Ovary (tissue), 10 donors: ENCODE measurements at places on chromosomes 13 and 19. TPM values are rescaled to one million over a fixed set of nuclear protein-coding genes. Genes with fewer than 3 reads are reported as not detected.

Gene RNASEH2B
- 43.3 TPM for total RNA-seq

Gene F10
- total RNA-seq, result 14.1 TPM

Gene FXYD3
- 4.4 TPM for total RNA-seq

DNA sequence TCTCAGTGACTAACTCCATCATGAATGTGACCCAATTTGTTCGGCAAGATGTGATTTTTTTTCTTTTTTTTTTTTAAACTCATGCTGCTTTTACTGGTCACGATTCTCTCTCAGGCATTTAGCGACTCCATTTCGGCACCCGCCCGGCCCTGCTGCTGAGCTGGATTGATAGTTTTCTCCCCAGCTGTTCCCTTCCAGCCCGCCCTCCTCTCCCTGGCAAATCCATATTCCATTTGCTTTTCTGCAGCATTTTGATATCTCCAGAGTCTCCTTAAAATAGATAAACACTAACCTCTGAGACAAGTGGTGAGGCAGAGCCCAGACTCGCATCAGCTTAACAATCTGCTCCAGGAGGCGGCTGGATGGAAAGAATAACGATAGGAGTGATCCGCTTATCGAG is 55.5 kb upstream of the KATNAL1 start:
- DNase-seq, result no peak
